ENCODE measurements at places on chromosomes 1 and 21. TPM values are rescaled to one million over a fixed set of nuclear protein-coding genes. Genes with fewer than 3 reads are reported as not detected.

RPS6KA1 gene
- 30.2 TPM for polyA plus RNA-seq

KRTAP22-2 gene
- not detected for polyA plus RNA-seq

SIK1 gene
- polyA plus RNA-seq: 7.7 TPM

- DNase-seq: no peak
Observed at GRCh38 chr1:184329245-184329953, 57.4 kb upstream of the C1orf21 start.

- peak; percentile 34 for DNase-seq
Observed at GRCh38 chr1:207938016-207938415, 27.1 kb upstream of the CD34 start.

- DNase-seq: peak; percentile 44
Observed at GRCh38 chr1:204321665-204322064, 38.1 kb downstream of the PLEKHA6 start.

Measured in hepatocyte (in vitro differentiated cells).